ENCODE measurements at places on chromosomes 6 and 20.
A peak's percentile ranks its signal among the peaks of the same experiment; 100 is the strongest.

GRCh38 chr20:51902933-51903332 is 100.6 kb upstream of the SALL4 start:
- no peaks in the 10 kb centered on the region for H3K27me3 ChIP-seq
- no peaks in the 10 kb centered on the region for H3K4me1 ChIP-seq
- H3K4me3 ChIP-seq: no peak overlapping the region
- no peaks in the 10 kb centered on the region for H3K36me3 ChIP-seq
- H3K27ac ChIP-seq: no peak overlapping the region

- H3K36me3 ChIP-seq: no peaks in the 10 kb centered on the region
- DNase-seq: no peak
- peaks cover 11% of the 10 kb centered on the region for H3K4me1 ChIP-seq
- H3K27ac ChIP-seq: no peak overlapping the region
- peak overlapping the region; percentile 26 for H3K4me3 ChIP-seq
- H3K27me3 ChIP-seq: peaks cover 39% of the 10 kb centered on the region
Measured at GRCh38 chr6:1605004-1605892, 4.5 kb upstream of the FOXC1 start.

DNA sequence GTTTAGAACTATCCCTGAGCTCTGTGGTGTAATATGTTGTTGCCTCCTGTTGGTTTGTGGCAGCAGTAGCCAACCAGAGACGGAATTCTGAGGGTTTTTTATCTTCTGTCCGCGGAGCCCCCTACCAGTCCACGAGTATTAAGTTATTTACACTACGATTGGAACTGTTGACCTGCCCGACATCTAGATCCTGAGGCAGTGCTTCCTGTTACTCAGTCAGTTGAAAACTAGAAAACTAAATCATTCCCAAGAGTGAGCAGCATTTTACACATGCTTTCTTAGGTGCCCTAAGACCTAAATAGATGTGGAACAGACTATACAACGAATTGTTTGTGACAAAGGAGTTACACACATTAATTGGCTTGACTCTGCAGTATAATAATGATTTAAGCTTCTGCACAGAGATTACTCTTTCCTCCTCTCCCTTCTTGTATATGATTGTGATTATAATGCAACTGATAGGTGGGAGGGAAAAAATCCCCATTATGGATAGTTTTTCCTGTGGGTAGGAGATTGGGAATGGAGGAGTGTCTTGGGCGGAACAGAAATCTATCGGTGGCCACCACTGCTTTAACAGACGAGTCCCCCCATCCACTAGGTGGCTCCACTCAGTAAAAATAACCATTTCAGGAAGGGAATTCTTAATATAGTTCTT is 1.7 kb downstream of the LOC128125822 start:
- peaks cover 30% of the 10 kb centered on the region for H3K36me3 ChIP-seq
- peak overlapping the region; percentile 91 for H3K4me3 ChIP-seq
- peak overlapping the region; percentile 100 for H3K27ac ChIP-seq
- H3K27me3 ChIP-seq: no peaks in the 10 kb centered on the region

GRCh38 chr20:37598100-37598543 is 70.4 kb upstream of the BLCAP start:
- H3K4me1 ChIP-seq: no peaks in the 10 kb centered on the region
- no peak overlapping the region for H3K4me3 ChIP-seq
- no peak for DNase-seq
- H3K27ac ChIP-seq: no peak overlapping the region
- H3K27me3 ChIP-seq: no peaks in the 10 kb centered on the region

DNA sequence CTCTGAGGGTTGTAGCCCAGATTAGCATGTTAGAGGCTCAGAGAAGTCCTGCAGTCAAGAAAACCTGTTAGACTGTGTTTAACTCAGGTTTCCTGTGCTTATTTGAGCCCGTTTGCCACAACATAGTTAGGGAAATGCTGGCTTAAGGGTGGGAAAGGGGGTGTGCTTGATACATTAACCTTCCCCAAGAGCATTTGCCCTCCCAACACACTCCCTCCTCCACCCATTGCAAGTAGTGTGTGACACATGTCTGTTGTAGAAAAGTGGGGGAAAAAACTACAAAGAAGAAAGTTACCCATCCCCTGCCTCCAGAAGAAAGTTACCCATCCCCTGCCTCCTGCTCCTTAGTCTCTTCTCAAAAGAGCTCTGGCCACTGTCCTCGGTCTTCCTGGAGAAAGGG is 36.8 kb upstream of the MRPS18A start:
- H3K4me1 ChIP-seq: no peaks in the 10 kb centered on the region
- no peak overlapping the region for H3K27ac ChIP-seq
- no peaks in the 10 kb centered on the region for H3K27me3 ChIP-seq
- no peak overlapping the region for H3K4me3 ChIP-seq

DNA sequence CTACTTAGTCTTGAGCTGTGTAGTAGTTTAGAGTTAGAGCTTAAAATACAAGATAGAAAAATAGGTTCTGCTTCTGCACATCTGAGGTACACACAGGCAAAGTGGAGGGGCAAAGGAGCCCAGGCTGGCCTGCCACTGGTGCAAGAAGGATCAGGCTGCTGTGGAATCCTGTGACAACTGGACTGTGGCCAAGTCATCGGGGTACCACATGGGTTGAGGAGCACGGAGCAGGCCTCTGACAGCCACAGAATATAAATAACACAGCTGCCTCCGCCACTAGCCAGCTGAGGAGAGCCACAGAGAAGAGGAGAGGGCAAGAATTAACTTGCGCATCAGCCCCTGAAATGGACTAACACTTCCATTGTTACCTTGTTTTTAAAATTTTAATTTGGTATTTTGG is 206.0 kb upstream of the MARCKS start:
- DNase-seq: no peak
- no peak overlapping the region for H3K27ac ChIP-seq
- no peaks in the 10 kb centered on the region for H3K36me3 ChIP-seq
- no peaks in the 10 kb centered on the region for H3K27me3 ChIP-seq

- no peaks in the 10 kb centered on the region for H3K4me1 ChIP-seq
- DNase-seq: no peak
- no peaks in the 10 kb centered on the region for H3K27me3 ChIP-seq
- no peaks in the 10 kb centered on the region for H3K36me3 ChIP-seq
Measured at GRCh38 chr6:38591439-38591838, 48.3 kb downstream of the BTBD9 start.

- no peaks in the 10 kb centered on the region for H3K27me3 ChIP-seq
- no peak overlapping the region for H3K27ac ChIP-seq
- H3K36me3 ChIP-seq: no peaks in the 10 kb centered on the region
Measured at GRCh38 chr6:96450082-96450769, 71.4 kb upstream of the UFL1 start.

DNA sequence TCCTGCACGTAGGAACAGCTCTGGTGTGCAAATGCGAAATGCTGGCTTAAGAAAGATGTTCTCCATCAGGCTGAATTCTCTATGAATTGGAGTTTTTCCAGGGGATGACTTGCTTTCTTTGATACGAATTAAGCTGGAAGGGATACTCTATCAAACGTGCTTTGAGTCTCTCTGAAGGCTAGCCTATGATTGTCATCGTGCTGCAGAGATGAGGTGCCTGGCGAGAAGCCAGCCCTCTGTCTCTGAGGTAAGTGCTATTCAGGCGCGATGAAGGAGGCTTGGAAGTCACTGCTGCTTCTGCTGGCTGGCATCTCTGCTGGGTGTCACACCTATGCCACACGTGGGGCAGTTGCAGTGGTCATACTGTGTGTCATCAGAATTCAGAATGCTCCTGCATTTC is 223.7 kb downstream of the TAF4 start:
- H3K27me3 ChIP-seq: no peaks in the 10 kb centered on the region
- H3K4me3 ChIP-seq: no peak overlapping the region
- DNase-seq: no peak
- no peaks in the 10 kb centered on the region for H3K36me3 ChIP-seq
- no peaks in the 10 kb centered on the region for H3K4me1 ChIP-seq

DNA sequence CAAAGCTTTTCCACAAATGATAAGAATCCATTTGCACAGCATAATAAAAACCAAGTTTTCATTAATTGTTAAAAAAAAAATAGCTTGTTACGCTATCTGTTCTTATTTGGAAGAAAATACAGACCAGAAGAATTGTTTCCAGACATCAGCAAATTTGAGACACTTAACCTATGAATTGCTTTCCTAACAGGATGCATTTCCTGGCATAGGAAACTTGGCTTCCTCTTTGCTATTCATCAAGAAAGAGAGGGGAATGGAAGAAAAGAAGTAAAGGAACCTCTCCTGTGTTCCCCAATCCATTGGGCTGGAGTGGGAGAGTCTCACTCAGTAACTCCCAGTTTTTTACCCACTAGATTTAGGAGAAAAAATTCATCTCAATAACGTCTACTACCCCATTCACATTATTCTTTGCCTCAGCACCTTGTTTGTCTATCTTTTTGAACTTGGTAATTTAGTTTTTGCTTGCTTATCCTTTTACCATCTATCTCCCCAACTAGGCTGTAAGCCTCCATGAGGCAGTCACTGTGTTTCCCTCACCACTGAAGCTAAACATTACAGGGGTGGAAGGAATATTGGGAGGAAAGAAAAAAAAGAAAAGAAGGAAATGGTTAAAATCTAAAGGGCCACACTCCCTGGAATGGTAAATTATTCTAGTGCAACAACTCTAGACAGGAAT is 150.3 kb downstream of the COL21A1 start:
- no peaks in the 10 kb centered on the region for H3K27me3 ChIP-seq
- no peak overlapping the region for H3K27ac ChIP-seq
- H3K36me3 ChIP-seq: no peaks in the 10 kb centered on the region
- H3K4me3 ChIP-seq: no peak overlapping the region
- H3K4me1 ChIP-seq: no peaks in the 10 kb centered on the region

DNA sequence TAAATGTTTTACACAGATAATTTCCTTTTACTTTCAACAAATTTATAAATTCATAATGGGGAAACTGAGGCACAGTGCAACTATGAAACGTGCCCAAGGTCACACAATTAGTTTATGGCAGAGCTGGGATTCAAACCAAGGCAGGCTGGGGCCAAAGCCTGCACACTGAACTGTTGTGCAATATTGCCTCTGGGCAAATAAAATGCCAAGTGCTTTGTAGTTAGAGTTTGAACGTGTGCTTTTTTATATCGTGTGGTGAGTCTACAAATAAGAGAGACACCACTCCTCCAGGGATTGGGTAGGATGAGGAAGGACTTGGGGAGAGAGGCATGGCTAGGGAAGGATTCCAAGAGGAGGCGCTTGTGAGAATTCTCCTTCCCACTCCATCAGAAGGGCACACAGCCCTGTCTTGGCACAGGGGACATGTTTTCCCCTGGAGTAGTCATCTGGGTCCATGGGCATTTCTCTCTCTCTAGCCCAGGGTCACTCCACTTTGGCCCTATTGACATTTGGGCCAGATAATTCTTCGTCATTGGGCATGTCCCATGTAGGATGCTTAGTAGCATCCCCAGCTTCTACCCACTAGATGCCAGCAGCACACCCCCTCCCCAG is 2.8 kb upstream of the CDH22 start:
- no peaks in the 10 kb centered on the region for H3K36me3 ChIP-seq
- no peak overlapping the region for H3K4me3 ChIP-seq
- H3K27ac ChIP-seq: no peak overlapping the region
- DNase-seq: no peak
- no peaks in the 10 kb centered on the region for H3K27me3 ChIP-seq
- H3K4me1 ChIP-seq: peaks cover 7% of the 10 kb centered on the region

DNA sequence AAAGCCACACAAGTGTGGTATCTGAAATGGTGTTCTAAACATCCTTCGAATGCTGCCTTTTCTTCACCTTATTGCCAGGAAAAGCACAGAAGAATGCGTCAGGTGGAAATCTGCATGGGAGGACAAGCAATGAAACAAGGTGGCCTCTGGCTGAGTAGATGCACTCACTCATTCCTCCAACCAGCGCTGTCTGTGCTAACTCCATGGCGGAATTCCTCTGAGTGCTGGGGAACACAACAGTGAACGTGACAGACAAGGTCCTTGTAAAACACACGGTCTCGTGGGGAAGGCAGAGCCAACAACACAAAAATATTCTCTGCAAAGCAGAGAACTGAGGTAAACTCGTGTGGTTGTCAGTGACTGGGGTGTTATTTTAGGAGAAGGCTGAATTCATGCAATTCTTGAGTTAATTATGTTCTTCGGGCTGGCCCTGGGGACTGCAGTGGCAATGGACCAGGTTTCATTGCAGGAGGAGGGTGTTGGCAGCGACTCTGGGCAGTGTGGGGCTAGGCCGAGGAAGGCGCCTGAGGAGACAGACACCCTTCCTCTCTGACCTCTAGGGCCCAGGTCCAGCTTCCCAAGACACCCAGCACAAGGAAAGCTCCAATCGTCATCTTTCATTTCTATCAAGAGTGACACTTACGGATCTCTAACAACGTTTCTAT is 339.7 kb downstream of the PRKN start:
- peaks cover 3% of the 10 kb centered on the region for H3K4me1 ChIP-seq
- H3K27me3 ChIP-seq: no peaks in the 10 kb centered on the region
- DNase-seq: no peak
- no peaks in the 10 kb centered on the region for H3K36me3 ChIP-seq

- H3K27me3 ChIP-seq: no peaks in the 10 kb centered on the region
- H3K36me3 ChIP-seq: no peaks in the 10 kb centered on the region
- H3K27ac ChIP-seq: no peak overlapping the region
- H3K4me3 ChIP-seq: no peak overlapping the region
- H3K4me1 ChIP-seq: no peaks in the 10 kb centered on the region
Measured at GRCh38 chr6:111832833-111833418, 40.3 kb downstream of the FYN start.

DNA sequence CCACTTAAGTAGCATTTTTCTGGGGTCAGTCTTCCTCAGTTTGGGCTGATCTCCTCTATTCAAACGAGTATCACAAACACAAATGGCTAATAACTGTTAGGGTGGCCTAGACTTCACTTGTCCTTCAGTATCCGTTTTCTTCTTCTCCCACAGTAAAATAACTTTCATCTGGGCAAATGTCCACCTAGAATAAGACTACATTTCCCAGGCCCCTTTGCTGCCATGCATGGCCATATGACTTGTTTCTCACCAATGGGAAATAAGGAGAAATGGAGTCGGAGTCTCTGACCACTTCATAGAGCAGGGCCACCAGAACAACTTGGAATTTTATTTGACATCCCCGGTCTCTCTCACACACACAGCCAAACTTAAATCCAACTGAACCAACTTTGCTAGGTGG is 51.4 kb downstream of the SULF2 start:
- H3K4me1 ChIP-seq: no peaks in the 10 kb centered on the region
- H3K27me3 ChIP-seq: no peaks in the 10 kb centered on the region
- H3K27ac ChIP-seq: no peak overlapping the region
- H3K36me3 ChIP-seq: no peaks in the 10 kb centered on the region

GRCh38 chr6:4489538-4489937 is 286.7 kb upstream of the CDYL start:
- no peaks in the 10 kb centered on the region for H3K36me3 ChIP-seq
- H3K4me1 ChIP-seq: no peaks in the 10 kb centered on the region
- DNase-seq: no peak

GRCh38 chr20:58011106-58011946 is 217.1 kb downstream of the ANKRD60 start:
- no peaks in the 10 kb centered on the region for H3K27me3 ChIP-seq
- H3K27ac ChIP-seq: peak overlapping the region; percentile 53
- H3K36me3 ChIP-seq: no peaks in the 10 kb centered on the region
- no peak overlapping the region for H3K4me3 ChIP-seq
- DNase-seq: no peak

DNA sequence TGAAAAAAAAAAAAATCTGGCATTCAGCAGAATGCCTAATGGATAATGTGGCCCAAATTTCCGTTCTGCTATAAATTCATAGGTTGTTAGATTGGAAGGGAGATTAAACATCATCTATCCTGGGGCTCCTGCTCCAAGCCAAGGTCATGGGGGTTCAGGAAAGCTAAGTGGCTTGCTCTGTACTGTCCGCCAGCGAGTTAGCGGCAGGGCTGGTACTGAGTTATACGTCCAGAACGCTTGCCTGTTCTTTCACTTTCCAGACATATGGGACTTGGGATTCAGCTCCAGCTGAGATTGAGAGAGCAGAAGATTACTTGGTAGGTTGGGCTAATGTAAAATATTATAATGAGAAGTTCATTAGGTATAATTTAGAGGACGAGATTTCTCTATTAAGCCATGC is 858 bp downstream of the RWDD1 start:
- no peaks in the 10 kb centered on the region for H3K4me1 ChIP-seq
- H3K36me3 ChIP-seq: no peaks in the 10 kb centered on the region
- peak overlapping the region; percentile 86 for H3K4me3 ChIP-seq
